BE2C (cell line): ENCODE measurements at places on chromosomes 1 and 21.

- DNase-seq: no peak
These were observed 83.4 kb downstream of the KCND3 start for GRCh38 chr1:111906111-111906510.

GRCh38 chr1:165444897-165445370 is at the start of gene RXRG:
TSS of gene RXRG (minus strand) at chr1:165445126. CDS start at chr1:165444893, 233 bp downstream.
- peak; percentile 31 for DNase-seq

DNA sequence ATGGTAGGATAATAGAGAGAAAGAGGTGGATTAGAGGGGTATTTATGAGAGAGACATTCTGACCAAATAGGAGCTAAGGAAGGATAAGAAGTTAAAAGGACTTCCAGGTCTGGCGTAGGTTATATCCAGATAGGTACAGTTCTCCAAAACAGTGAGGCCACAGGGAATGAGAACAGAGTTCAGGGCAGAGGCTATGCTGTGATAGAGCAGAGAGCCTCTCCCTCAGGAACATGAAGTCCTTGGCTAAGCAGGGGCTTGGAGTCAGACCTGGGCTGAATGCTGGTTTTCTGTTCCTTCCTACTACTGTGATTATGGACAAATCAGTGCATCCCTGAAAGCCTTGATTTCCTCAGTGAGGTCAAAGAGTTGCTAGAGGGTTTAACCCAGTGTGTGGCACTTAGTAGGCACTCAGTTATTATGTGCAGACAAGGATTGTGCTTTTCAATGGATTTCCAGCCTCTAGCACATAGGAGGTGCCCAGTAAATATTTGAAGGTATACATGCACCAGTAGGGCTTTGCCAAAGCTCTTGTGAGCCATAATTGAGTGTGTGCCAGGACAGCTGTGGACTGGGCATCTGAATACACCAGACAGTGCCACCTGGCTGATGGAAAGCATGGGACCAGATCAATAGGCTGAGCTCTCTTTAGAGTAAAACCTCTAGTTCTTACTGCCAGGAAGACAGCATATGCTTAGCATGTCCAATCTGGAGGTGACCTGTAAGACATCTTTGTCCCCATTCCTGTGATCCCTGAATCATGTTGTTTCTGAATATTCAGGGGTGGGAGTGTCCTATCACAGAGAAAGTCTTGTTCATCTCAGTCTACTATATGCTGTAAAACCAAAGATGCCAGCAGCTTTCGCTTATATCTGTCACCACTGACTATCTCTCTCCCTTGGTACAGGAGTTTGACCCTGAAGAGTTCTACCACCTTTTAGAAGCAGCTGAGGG is 111.1 kb downstream of the PIK3R3 start:
- no peak for DNase-seq

GRCh38 chr1:2831596-2832212 is 30.2 kb upstream of the TTC34 start:
- DNase-seq: no peak

DNA sequence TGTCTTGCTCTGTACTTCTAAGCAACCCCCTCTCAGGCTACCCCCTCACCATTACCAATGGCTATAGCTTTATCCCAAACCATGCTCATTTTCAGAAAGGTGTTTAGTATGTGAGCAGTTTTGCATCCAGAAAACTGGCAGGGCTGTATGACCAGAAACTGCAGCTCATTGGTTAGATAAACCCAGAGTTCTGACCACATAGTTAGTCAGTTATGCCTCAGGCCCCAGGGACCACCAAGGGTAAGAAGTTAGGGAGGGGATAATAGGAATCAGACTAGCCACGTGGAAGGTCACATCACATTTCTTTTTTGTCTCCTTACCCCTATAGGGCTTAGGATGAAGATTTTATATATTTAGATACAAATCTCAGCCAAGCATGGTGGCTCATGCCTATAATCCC is 1.2 kb downstream of the ITGA10 start:
- no peak for DNase-seq

DNA sequence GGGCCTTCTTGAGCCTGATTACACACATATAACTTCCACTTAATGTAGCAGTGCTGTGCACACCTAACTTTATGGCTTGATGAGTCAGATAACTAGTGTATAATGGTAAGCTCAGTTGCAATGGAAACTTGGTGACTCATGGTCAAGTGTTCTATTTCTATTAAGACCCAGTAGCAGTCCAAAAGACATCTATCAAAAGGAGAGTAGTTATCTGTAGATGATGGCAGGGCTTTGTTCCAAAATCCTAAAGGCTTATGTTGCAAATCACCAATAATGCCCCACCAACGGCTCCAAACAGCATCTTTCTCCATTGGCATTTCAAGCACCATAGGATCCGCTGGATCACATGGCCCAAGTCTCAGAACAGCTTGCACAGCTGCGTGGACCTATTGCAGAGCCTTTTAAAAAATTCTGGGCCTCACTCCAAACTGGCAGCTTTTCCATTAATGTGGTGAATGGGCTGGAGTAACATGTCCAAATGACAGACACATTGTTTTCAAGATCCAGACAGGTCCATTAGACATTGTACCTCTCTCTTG is 566.8 kb upstream of the USP24 start:
- no peak for DNase-seq

GRCh38 chr21:34362136-34362444 is 1.7 kb upstream of the KCNE2 start:
- DNase-seq: no peak

GRCh38 chr1:244067893-244068292 is 16.8 kb downstream of the ZBTB18 start:
- DNase-seq: no peak

DNA sequence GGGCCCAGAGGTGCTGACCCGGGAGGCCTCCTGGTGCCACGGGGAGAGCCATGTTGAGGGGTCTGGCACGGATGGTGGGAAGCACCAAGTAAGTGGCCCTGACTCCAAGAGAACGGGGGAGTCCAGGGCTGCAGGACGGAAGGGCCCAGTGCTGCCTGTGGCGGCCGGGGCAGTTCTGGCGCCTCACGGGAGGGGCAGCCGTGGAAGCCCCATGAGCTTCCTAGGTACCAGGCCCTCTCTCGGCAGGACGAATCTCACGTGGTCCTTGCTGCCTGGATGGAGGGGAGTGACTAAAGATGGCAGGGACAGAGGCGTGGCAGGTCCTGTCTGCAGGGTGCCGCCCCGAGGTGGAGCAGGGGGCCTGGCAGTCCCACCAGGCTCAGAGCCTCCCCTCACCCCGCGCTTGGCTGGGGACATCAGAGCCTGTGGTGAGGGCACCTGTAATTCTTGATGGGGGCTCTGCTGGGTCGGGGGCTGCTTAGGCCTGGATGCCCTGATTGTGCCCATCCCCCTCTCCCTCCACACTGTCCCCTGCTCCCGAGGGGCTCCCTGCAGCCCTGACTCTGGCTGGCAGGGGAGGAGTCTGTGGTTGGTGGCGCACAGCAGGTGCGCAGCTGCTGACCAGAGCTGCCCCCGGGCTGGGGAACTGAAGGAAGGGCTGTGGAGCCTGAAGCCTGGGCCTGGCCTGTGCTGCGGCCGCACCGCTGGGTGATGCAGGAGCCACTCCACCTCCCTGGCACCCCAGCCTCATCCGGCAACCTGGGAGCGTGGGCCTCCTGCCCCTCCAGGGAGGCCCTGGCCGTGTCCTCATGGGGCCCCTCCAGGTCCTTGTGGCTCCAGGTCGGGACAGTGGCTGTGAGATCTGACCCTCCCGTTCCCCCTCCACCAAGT is 31.4 kb downstream of the POFUT2 start:
- DNase-seq: peak; percentile 58

- peak; percentile 62 for DNase-seq
These were observed 56.5 kb downstream of the GATAD2B start for GRCh38 chr1:153866045-153866850.

- no peak for DNase-seq
These were observed 131.4 kb downstream of the HS2ST1 start for GRCh38 chr1:87045761-87046304.

DNA sequence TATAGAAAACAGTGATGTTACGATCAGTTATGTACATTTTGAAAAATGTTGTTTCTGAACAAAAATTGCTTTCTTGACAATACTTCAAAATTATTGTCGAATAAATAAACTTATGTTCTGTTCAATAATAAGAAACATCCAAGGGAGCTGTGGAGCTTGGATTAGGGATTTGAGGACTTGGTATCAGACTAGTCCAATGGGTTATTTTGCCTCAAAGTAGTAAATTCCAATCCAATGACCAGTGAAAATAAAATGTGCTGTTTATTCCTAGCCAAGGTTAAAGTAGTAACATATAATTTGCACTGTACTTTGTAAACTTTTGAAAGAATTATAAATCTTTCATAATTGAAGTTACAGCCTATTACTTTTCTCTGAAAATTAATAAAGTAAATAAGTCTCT is 79.1 kb upstream of the IVNS1ABP start:
- no peak for DNase-seq

DNA sequence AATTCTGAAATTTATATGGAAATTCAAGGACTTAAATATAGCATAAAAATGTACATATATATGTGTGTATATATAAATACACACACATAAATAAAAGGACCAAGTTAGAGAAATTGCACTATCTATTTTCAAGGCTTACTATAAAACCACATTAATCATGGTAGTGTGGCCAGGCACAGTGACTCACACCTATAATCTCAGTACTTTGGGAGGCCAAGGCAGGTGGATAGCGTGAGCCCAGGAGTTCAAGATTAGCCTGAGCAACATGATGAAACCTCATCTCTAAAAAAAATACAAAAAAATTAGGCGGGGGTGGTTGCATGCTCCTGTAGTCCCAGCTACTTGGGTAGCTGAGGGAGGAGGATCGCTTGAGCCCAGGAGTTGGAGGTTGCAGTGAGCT is 171.4 kb upstream of the GORAB start:
- DNase-seq: no peak

DNA sequence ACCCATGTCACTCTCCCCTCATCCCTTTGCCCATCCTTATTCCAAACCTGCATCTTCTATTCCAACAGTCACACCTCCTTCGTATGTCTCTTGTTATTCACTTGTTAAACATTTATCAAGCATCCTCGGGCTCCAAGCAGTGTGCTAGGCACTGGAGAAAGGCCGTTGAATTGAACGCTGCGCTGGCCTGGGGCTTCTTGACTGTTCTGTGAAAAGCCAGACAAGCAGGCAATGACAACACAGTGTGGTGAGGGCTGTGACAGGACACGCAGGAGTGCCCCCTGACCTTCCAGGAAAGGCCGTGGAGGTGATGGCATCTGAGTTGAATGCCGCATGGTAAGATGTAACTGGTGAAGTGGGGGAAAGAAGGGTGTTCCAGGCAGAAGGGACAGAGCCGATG is 19.2 kb downstream of the ETV3 start:
- DNase-seq: no peak

DNA sequence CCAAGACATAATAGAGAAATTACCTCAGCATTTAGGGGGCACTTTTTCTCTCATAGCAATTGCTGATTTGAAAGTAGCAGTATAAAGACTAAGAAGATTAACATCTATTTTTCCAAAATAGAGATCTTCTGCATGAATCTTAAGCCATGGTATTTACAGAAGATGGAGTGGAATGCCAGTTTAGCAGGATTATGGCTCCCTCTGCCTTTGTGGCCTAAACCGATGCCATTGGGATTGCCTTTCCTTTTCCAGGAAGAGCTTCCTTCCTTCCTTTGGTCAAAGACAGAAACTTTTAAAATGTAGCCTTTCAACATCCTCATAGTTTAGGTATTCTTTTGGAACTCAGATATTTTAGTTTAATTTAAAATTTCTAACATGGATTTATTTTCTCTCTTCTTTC is 39.4 kb downstream of the CFHR5 start:
- DNase-seq: no peak

GRCh38 chr1:159751031-159751430 is 29.7 kb upstream of the DUSP23 start:
- no peak for DNase-seq

GRCh38 chr1:156378557-156378956 is 9.5 kb downstream of the RHBG start:
- no peak for DNase-seq

DNA sequence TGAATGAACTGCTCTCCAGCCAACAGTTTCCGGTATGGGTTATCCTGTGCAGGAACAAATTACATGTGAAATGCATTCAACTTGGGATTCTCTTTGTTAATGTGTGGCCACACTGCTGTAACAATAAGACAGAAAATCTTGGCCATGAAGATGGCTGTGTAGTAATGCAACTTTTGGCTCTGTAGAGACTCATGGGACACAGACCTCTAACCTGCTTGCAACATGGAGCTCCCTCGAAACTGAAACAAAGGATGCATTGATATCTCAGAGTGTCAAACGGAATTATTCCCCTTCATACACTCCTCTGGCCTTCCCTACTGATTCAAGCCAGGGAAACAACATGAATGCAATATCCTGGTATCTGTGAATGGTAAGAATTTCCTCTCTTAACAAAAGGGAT is 559.3 kb upstream of the ZRANB2 start:
- DNase-seq: no peak

GRCh38 chr1:205930799-205931281 is 12.4 kb downstream of the SLC26A9 start:
- DNase-seq: no peak

DNA sequence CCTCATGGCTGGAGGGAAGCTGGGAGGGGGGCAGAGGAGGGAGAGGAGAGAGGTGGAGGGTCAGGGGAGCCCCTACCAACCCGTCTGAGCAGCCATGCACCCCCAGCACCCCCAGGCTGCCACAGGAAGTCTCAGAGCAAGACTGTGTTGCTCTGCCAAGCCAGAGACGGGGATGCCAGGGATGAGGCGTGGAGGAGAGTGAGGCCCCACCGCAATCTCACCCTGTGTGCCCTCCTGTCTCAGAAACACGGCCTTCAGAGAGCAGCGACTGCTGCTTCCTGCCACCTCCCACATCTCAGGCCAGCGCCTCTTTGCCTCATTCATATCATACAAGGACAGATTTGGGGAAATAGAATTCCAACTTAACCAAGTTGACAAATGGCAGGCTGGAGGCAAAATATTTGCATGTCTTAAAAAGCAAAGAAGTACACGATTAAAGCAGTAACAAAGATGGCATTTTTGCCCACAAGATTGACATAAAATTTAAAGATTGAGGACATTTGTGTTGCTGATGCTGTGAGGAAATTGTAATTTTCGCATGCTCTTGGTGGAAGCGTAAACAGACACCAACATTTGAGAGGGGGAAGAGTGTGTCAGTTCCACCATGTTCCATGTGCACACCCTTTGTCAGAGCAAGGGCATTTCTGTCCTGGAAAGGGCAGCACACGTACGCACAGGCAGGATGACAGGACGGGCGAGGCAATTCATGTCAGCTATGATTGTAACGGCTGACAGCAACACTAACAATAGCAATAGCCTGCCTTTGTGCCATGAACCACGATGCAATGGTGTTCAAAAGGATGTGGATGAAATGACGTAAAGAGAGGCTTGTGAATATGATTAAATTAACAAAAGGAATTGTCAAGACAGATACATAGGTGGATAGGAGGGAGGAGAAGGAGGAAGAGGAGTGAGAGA is 59.0 kb upstream of the BACE2 start:
- no peak for DNase-seq

GRCh38 chr21:32349333-32349944 is 43.4 kb downstream of the URB1 start:
- no peak for DNase-seq

DNA sequence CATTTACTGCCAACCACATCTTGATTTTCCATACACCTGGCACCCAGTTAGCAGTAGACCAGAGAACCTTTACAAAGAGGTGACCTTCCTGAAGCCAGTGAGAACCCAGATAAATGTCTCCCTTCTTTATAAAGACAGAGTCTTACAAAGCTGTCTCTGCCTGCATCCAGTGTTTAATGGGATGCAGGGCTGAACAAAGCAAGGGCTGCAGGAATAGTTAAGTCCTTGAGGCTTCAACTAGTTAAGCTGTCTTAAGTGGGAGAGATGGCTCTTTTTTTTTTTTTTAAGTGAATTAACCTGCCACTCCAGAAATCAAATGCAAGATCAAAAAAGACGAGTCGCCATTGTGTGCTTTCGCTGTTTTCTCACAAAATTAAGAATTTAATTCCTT is 1.5 kb downstream of the AHCYL1 start:
- DNase-seq: no peak

GRCh38 chr1:182386980-182387379 is 4.6 kb downstream of the GLUL start:
- no peak for DNase-seq
